Brain (organoid and tissue), 16 donors: ENCODE measurements at places on chromosomes 4 and X. TPM values are rescaled to one million over a fixed set of nuclear protein-coding genes. Genes with fewer than 3 reads are reported as not detected.

Gene PDGFRA
- polyA plus RNA-seq, result 4.7 TPM

Gene ABRAXAS1
- polyA plus RNA-seq, result 2.3 TPM

Gene SLC49A3
- polyA plus RNA-seq, result 1.0 TPM

Gene TDO2
- 0.32 TPM for polyA plus RNA-seq

Gene GJB1
- 60.6 TPM for polyA plus RNA-seq

Gene TMPRSS11A
- polyA plus RNA-seq, result not detected

Gene ALAS2
- polyA plus RNA-seq, result 0.90 TPM

Gene PDCL2
- not detected for polyA plus RNA-seq

Gene EIF4E
- polyA plus RNA-seq, result 31.7 TPM

Gene GLRA3
- 0.22 TPM for polyA plus RNA-seq
